ENCODE measurements at places on chromosomes 4 and X. TPM values are rescaled to one million over a fixed set of nuclear protein-coding genes. Genes with fewer than 3 reads are reported as not detected.

DNA sequence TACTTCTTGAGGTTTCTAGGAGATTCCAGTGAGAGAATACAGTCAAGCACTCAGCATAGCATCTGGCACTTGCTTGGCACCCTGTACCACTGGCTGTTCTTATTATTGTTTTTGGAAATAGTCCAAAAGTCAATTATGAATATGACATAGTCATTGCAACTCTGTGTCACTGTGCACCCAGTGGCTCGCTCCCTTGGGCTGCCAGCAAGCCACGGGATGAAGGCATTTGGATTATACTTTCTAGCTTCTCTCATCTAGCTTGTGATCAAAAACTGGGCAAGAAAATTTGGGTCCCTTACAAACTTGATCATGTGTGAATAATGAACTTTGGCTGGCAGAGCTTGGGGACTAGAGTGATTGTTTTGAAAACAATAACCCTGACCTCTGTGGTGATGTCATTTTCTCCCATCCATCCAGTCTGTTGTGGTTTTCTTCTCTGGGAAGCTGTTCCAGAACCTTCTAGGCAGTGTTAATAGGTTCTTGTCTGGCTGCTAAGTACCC is 32.7 kb upstream of the LIMCH1 start:
- DNase-seq, result no peak

- no peak for DNase-seq
Measured at GRCh38 chr4:42498040-42498439, 100.8 kb downstream of the SHISA3 start.

Gene BEND2
- total RNA-seq, result not detected

Gene DMD
- 3.4 TPM for total RNA-seq

GRCh38 chr4:38954727-38955126 is 77.5 kb downstream of the TMEM156 start:
- no peak for DNase-seq

All from natural killer cell treated with Interleukin-12 subunit alpha and Interleukin-12 subunit beta and Interleukin-15 and Interleukin-18, amount 100 ng/mL, for 72 hours (primary cell).